ENCODE measurements at places on chromosomes 5 and 9.
A peak's percentile ranks its signal among the peaks of the same experiment; 100 is the strongest.

- DNase-seq, result no peak
These were observed 11.1 kb upstream of the RFK start for GRCh38 chr9:76405340-76405739.

DNA sequence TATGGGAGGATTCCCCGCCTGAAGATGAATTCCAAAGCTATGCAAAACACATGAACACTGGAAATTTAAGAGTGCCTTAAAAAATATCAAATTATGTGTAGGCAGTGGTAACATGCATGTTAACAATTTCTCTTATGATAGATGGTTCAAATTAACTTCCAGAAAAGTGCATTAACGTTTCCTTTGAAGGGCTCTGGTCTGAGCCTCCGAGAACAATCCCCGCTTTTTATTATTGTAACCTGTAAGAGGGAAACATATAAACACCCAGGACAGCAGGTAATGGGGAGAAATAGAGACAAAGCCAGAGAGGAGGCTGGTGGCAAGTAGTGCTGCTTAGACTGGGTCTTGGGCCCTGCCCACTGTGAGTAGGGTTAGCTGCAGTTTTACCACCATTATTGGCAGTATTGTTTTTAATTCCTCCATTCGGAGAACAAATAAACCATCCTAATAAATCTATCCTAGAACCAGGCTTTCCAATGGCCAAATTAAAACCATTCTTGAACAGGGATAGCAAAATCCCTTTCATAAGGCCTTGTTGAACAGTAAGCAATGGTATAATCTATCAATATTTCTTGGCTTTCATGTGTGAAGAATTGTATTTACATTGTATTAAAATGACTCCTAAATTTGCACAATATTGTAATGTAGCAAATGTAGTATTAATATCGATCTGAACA lies 6.3 kb downstream of the NR2F1 start:
- no peak for DNase-seq

DNA sequence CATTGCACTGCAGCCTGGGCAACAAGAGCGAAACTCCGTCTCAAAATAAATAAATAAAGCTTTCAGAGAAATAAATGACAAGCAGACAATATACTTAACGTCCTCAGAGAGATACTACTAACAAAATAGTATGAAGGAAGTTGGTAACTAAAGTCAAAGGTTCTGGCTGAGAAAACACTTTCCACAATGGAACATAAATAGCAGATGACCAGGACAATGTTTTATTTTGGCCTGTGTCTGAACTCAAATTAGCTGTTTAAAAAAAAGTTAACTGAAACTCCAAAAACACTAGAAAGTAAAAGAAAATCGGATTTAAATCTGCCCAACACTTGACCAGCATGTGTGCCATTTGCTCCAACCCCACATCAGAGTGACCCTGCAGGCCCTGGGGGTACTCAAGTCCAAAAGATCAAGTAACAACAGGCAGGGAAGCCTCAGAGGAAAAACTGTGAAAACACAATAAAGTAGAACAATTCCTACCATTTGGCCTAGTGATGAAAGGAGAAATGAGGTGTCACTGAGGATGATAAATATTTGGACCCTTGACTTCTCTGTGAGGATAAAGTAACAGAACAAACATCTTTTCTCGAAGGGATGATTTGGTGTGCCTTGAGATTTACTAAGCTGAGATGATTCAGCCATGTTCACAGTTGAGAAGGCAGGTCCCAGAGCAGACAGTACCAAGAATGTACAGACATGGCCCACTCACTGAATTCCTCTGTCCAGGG lies 47.7 kb downstream of the LHFPL2 start:
- DNase-seq, result no peak

- DNase-seq, result no peak
These were observed 1302.7 kb upstream of the DMAC1 start for GRCh38 chr9:9102295-9102694.

- no peak for DNase-seq
These were observed 87.6 kb upstream of the TMED7 start for GRCh38 chr5:115713408-115713807.

DNA sequence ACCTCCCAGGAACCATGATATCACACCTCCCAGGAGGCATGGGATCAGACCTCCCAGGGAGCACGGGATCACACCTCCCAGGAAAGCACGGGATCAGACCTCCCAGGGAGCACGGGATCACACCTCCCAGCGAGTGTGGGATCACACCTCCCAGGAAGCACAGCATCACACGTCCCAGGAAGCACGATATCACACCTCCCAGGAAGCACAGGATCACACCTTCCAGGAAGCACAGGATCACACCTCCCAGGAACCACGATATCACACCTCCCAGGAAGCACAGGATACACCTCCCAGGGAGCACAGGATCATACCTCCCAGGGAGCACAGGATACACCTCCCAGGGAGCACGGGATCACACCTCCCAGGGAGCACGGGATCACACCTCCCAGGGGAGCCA lies 30.0 kb upstream of the FCN2 start:
- peak; percentile 28 for DNase-seq

DNA sequence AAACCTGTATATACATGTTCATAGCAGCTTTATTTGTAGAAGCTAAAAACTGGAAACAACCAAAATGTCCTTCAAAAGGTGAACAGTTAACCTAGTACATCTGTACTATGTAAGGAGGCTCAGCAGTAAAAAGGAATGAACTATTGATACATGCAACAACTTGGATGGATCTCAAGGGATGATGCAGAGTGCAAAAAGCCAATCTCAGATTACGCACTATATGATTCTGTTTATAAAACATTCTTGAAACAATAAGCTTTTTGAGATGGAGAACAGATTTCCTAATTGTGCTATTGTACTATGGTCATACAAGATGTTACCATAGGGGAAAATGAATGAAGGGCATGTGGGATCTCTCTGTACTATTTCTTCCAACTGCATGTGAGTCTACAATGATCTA lies 88.9 kb downstream of the PAM start:
- DNase-seq, result no peak

- no peak for DNase-seq
These were observed 19.1 kb downstream of the SLC36A3 start for GRCh38 chr5:151284392-151284967.

DNA sequence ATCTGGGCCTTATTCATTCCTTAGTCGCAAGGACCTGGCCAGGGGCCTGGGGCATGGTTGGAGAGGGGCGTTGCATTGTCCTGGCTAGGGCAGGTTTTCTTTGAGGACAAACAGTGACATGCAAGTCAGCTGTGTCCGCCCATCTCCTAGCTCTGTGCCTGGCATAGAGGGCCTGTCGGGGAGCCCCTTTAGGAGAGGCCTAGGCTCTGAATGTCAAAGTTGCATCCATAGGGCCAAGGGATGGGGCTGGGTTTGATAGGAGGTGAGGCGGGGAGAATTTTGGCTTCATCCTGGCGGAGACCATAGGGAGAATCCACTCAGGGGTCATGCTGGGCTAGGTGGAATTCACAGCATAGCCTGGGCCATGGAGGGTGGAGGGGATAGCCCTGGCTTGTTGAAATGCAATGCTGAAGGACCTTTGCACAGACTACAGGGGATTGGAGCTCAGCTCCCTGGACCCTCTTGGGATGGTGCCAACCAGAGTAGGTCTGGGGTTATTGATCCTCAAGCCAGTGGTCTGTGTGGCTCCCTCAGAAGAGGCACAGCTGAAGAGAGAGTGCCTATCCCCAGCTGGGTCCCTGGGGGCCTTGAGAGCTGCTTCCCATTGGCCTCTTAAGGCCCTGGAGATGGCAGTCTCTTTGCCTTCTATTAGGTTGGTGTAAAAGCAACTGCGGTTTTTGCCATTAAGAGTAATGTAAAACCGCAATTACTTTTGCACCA lies 104.0 kb downstream of the RGS3 start:
- peak; percentile 47 for DNase-seq

DNA sequence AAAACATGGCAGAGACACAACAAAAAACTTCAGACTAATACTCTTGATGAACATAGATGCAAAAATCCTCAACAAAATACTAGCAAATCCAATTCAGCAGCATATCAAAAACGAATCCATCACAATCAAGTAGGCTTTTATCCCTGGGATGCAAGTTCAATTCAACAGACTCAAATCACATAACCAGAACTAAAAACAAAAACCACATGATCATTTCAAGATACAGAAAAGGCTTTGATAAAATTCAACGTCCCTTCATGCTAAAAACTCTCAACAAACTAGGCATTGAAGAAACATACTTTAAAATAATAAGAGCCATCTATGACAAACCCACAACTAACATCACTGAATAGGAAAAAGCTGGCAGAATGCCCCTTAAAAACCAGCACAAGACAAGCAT lies 93.6 kb downstream of the TUSC1 start:
- DNase-seq, result no peak

DNA sequence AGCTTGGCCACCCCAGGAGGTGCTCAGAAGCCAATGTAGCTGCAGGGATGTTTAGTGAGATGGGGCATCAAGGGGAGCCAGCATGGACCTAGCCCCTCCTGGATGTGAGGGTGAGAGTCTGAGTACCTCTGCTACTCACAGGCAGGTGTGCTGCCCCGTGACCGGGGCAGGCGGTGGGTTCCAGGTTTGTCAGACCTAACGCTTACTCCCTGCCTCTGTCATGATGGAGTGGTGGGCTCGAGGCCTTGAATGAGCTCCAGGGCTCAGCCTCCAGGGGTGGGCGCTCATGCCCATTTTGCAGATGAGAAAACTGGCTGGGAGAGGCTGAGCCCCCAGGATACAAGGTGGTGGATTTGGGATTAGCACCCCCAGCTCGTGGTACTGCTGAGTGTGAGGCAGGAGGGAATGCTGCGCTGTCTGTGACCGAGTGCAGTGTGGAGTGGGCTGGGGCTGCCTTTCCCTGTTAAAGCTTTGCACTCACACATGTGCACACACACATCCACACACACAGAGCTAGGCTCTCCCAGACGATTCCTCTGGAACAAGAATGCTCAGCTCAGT lies 1.5 kb downstream of the RXRA start:
- DNase-seq, result no peak

- DNase-seq, result no peak
These were observed 595.4 kb upstream of the RIOK2 start for GRCh38 chr5:97778451-97778850.

DNA sequence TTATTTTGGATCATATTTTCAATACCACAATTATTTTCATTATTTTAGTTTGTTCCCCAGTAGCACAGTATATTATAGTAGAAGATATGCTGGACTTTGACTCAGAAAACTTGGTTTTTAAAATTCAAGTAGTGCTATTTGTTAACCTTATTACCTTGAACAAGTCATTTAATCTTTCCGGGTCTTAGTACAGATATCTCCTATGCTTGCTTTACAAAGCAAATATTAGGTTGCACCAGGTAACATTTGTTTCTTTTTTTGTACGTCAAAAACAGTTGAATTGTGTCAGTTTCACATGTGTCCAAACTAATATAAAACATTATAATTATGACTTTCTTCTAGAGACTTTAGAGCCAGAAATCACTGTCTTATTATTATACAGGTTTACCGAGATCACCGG lies 338.1 kb downstream of the ARL15 start:
- no peak for DNase-seq

- no peak for DNase-seq
These were observed 26.0 kb downstream of the ELL2 start for GRCh38 chr5:95935553-95936100.

DNA sequence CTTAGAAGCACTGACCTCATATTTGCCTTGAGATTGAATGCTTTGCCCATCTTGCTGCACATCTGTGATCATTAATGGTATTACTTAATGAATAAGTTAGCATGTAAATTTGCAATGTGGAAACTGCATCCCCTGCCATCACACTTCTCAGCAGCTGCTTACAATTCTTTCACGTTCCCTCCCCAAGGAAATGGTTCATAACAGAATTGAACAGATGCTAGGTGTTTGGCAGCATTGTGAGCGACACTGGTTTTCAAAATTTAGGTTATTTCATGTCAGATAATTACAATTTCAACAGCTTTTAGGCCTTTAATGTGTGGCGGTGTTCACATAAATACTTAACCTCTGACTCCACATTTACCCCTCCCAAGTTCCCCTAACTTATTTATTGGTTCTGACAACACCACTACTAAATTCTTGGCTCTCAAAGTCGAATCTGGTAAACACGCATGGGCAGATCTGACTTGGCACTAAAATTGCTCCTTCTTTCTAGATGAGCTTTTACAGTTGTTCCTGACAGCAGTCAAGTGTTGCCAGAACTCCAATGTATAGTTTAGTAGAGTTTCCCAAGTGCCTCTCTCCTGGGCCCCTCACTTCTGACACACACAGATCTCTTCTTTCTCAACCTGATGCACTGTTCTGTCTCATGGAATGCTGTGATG lies 46.8 kb downstream of the SLC1A3 start:
- no peak for DNase-seq

DNA sequence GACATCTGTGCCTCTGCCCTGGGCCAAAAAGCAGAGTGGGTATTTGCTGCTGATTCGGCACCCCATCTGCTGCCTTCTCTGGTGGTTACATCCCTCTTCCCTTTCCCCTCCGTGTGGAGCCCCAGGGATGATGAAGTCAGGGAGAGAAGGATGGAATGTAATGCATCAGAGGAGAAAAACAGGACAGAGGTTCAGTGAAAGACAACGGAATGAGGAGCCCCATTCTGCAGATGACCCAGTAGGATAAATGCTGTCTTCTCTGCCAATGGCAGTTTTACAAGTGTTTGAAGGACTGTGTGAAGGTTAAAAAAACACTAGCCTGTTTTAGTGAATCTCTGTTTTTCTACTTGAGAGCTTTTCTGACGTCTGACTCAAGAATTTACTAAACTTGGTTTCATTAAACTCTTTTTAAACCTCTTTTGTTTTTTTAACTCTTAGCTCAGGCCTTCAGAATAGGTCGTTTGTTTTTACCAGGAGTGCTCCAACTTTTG lies 86.3 kb downstream of the NLN start:
- DNase-seq, result no peak

GRCh38 chr5:65120371-65120967 lies 351.7 kb downstream of the CWC27 start:
- no peak for DNase-seq

DNA sequence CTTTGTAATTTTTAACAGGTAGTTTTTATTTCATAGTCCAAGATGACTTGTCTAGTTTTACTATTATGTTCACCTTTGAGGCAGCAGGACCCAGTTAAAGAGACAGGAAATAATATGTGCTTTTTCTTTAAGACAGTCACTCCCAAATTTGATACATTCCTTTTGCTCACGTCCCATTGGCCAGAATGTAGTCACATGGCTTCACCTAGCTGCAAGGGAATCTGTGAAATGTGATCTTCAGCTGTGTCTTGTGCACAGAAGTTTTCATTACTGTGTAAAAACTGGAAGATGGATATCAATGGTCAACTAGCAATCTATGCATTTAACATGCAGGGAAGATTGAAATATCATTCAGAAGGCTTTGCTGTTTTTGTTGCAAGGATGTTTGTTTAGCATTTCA lies 41.1 kb downstream of the XRCC4 start:
- DNase-seq, result no peak

- no peak for DNase-seq
These were observed 91.1 kb upstream of the STARD4 start for GRCh38 chr5:111603446-111603827.

GRCh38 chr9:123941524-123942070 lies 11.7 kb upstream of the DENND1A start:
- no peak for DNase-seq

- DNase-seq, result no peak
These were observed 18.3 kb upstream of the SYNPO start for GRCh38 chr5:150622157-150622556.
